ENCODE measurements at places on chromosomes 2 and 18. TPM values are rescaled to one million over a fixed set of nuclear protein-coding genes. Genes with fewer than 3 reads are reported as not detected.

The CENPA gene
- 5.2 TPM for total RNA-seq

The REG3G gene
- not detected for total RNA-seq

The ACVR1C gene
- not detected for total RNA-seq

The OSBPL6 gene
- 6.7 TPM for total RNA-seq

The TDRD15 gene
- total RNA-seq, result not detected

All from vein endothelial cell (primary cell).